CD4-positive, alpha-beta T cell treated with Interleukin-1 beta for 1 hour (primary cell): ENCODE measurements at places on chromosomes 7 and 10.

- no peak for DNase-seq
Measured at GRCh38 chr7:118352867-118353453, 128.5 kb downstream of the ANKRD7 start.

- peak; percentile 24 for DNase-seq
Measured at GRCh38 chr10:122495406-122496340, 34.3 kb downstream of the HTRA1 start.

DNA sequence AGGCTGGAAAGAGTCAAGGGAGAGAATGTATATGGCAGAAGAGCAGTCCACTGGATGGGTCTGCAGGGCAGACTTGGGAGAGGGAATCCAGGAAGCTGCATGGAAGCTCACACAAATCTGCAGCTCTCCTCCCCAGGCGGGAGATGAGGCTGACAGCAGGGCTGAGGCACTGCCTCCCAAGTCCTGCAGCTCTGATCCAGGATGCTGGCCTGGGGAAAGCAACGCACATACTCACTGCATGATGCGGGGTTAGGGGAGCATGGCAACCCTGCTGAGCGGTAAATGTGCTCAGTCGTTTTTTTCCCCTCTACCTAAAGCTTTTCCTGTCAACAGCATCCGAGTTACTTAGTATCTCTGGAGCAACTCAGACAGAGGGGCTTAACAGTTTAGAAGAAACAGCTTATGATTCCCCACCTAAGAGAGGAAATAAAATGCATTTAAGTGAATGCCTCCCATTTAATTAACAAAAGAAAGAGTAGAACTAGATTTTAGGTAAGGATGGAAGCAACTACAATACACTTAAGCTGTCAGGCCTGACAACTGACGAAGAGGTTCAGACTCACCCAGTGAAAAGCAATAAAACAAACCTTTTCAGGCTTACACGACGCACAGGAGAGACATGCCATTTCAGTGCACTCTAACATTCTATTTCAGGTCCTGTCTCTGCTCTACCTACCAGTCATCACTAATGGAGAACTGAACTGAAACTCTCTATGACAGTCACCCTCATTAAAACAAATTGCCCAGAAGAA lies 37.0 kb downstream of the CHCHD3 start:
- DNase-seq, result no peak

DNA sequence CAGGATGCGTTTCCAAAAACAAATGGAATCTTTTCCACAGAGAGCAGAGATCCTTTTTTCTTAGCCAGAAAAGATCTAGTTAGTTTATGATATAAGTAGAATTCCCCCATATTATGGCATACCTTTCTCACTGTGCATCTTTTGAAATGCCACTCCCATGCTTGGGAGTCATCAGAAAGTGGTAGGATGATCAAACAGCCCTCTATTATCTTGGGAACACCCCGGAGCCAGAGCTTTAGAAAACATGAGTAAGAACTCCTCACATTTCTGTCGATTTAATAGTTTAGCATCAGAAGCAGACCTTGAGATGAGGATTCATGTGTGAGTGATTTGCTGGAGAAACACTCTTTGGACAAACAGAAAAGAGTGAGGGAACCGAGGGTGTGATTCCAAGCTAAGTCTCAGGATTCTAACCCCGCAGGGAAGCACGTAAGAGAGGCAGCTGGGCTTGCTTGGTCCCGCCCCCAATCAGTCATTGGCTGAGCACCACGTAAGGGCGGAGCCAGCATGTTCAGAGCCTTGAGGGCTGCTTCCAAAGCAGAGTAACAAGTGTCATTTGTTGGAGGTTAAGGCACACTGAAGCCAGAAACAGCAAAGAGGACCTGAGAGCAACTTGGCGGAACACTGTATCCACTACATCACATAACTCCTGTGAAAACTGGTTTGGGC lies 43.7 kb upstream of the NXPH1 start:
- DNase-seq, result no peak

DNA sequence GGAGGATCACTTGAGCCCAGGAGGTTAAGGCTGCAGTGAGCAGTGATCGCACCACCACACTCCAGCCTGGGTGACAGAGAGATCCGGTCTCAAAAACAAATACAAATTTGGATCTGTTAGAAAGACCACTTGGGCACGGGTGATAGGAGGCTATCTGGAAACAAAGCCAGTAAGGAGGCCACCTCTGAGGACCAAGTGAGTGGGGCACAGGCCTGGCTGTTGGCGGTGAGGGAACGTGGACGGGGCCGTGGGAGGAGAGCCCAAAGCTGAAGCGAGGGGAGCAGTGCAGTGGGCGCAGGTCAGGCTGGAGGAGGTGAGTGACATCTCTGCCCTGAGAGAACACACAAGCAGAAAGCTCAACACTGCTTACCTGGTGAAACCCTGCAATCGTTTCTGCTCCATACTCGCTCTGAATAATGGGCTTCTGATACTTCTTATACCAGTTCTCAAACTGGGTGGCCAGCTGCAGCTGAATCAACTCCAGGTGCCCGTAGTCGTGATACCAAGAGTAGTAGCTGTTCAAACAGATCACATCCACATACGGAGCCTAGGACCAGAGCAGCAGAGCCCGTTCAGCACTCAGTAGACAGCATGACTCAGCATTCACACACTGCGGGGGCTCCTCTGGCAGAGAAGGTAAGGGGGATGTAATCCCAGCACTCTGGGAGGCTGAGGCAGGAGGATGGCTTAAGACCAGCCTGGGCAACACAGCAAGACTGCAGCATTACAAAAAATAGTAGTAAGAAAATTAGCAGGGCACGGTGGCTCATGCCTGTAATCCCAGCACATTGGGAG lies 14.5 kb downstream of the GUSB start:
- DNase-seq, result no peak

DNA sequence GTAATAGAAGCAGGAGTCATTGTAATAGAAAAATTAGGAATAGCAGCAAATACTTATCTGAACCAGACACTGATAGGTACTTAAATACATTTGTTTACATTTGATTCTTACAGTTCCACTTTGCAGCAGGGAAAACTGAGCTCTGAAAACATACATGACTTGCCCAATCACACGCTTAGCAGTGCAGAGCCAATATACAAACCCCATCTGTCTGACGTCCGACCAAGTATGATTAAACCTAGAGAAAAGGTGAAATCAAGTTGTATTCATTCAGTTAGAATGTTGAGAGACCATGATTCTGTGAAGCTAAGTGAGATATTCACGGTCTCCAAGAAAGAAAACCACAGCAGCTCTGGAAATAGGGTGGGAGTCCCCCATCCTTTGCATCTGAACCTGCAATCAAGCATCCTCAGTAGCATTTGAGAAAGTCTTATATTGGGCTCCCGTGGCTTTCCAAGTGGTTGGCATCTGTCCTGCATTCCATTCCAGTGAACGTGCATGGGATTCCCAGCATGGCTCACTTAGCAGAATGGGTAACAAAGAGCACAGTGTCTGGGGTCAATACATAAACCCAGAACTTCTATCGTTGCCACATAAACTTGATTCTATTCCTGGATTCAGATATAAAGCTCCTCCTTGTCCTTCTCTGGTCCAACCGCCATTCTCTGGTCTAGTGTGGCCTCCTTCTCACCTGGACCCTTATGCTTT lies 148.7 kb upstream of the RSU1 start:
- DNase-seq, result no peak

DNA sequence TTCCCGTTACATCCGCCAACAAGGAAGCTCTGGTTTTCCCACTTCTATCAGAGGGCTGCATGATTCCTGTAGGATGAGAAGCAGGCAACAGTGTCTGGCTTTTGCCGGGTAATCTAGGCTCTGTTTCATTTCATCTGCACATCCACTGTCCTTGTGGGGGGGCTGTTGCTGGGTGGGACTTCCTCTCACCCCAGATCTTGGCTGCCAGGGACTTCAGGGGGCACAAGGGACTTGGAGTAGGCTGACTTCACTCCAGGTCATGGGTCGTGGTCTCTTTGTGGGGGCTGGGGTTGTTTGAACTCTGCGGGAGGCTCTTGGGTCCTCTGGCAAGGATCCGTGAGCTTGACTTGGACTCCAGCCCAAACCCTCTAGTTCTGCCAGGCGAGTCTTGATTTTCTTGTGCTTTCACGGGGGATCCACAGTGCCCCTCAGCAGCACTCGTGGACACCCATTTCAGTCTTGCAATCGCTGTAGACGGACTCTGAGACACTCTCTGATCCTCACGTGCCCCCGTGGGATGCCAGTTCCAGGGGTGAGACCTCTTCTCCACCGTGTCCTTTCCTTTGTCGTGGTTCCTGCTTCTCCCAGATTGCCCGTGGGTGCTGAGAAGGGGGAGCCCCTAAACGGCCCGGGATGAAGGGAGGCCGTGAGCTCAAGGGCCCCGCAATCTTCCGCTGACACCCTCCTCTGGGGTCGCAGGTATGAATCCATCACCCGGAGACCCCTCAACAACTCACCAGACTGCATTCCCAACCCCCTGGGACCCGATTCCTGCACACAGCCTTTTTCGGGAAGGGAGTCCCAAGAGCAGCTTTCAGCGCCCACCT lies 21.4 kb upstream of the ZNF273 start:
- DNase-seq, result no peak

- DNase-seq, result no peak
Measured at GRCh38 chr7:127884066-127884559, 147.1 kb downstream of the LRRC4 start.

DNA sequence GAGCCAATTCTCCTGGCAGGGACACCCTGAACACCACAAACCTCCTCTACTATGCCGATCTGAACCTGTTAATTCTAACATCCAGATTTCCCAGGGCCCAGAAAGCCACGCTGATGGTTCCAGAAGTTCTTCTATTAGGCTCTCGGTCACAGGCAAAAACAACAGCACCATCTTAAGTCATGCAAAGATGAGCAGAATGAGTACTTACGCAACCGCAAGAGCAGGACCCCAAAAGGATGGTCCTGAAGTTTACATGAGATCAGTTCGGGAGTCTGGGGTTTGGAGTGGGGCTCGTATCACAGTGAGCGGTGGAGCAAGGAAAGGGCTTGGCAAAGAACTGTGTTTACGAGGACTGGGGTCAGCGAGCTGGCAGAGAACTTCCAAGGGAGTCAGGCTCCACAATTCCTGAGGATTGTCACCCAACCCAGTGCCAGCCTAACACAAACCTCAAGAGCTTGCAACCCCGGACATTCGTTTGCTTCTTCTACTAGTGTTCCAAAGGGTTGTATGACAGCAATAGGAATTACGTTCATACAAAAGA lies 532.6 kb downstream of the TNS3 start:
- DNase-seq, result no peak

GRCh38 chr7:33485747-33486493 lies 356.6 kb downstream of the BBS9 start:
- no peak for DNase-seq

DNA sequence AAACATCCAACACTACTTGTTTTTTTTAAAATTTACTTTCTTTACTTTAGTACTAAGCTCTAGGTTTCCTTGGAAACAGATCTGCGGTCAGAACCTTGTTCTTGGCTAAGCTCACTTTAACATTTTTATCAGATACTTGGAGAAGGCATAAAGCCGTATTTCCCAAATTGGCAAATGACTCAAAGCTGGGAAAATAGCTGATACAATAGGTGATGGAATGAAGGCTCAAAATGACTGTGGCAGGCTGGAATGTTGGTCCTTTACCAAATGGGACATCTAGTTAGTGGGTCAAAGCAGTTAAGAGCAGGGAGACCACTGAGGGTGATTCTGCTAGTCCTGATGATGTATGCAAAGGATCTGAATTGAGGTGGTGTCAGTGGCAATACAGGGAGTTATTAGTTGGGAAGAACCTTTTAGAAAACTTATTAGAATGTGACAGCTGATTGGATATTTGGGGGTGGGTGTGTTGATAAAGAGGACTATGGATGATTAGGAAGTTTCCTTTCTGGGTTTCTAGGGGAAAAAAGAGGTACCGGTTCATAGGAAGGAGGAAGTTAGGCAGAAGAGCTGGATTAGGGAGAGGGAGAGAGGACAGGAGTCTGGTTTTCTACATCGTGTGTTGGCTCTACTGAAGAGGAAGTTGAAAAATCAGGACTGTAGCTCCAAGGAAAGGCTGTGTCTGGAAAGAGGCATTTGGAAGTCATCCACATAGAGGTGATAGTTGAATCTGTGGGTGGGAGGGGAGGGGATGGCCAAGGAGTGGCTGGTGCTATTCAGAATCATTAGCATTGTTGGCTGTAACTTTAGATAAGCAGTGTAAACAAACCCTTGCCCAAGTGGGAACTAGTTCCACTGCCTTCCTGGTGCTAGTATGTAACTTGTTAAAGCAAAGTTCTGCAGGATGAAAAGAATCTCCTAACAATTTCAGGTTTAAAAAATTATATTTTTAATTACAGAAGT lies 13.1 kb downstream of the PLCE1 start:
- DNase-seq, result no peak

- DNase-seq, result no peak
Measured at GRCh38 chr7:87155788-87156187, 3.5 kb downstream of the DMTF1 start.

- peak; percentile 49 for DNase-seq
Measured at GRCh38 chr10:96395931-96396877, 37.4 kb upstream of the OPALIN start.

DNA sequence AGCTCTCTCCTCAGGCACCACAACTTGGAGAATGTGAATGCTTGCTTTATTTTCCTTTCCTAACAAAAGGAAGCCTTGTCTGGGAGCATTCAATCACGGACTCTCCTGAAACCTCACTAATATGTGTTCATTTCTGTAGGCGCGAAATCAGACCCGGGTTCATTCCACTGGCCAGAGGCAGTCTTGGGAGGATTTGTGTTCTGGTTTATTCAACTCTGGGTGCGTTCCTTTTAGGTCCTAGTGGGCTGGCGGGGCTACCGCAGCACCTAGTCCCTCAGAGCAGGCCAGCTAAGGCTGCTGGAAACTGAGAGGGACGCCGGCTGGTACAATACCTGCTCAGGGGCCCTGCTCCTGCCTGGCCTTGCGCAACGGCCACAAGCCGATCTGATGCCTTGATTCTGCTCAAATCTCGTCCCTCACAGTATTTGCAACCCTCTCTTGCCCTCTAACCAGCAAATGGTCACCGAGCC lies 7.5 kb downstream of the HOXA4 start:
- DNase-seq, result no peak

GRCh38 chr7:150665089-150665748 lies 20.3 kb upstream of the GIMAP2 start:
- no peak for DNase-seq

GRCh38 chr7:20651960-20652544 lies 36.6 kb downstream of the ABCB5 start:
- no peak for DNase-seq

DNA sequence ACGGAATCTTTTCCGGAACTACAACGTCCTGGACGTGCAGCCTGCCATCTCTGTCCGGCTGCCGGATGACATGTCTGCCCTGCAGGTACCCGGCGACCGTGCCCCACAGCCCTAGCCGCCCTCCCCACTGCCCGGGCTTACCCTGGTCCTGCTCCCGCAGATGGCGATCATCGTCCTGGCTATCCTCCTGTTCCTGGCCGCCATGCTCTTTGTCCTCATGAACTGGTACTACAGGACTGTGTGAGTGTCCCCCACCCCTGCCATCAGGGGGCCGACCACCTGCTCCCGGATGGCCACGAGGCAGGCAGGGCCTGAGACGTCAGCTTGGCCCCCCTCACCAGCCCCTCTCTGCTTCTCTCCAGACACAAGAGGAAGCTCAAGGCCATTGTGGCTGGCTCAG lies 38.0 kb upstream of the VSIR start:
- DNase-seq, result no peak

GRCh38 chr7:158394936-158395335 lies 192.7 kb downstream of the PTPRN2 start:
- DNase-seq, result no peak
